ENCODE measurements at places on chromosomes 2 and 18.

- DNase-seq: peak; percentile 64
These were observed 36.1 kb upstream of the MRPL33 start for GRCh38 chr2:27735263-27735904.

- DNase-seq: no peak
These were observed 10.8 kb downstream of the INPP1 start for GRCh38 chr2:190354003-190354690.

- DNase-seq: no peak
These were observed 43.9 kb downstream of the ACVR2A start for GRCh38 chr2:147888680-147889079.

GRCh38 chr2:133599811-133600210 lies 31.5 kb upstream of the NCKAP5 start:
- DNase-seq: no peak

GRCh38 chr2:62550461-62550860 lies 44.5 kb upstream of the TMEM17 start:
- DNase-seq: no peak

- DNase-seq: no peak
These were observed 9.2 kb upstream of the CDKL4 start for GRCh38 chr2:39252888-39253518.

GRCh38 chr2:142190805-142191204 lies 60.0 kb upstream of the LRP1B start:
- DNase-seq: no peak

DNA sequence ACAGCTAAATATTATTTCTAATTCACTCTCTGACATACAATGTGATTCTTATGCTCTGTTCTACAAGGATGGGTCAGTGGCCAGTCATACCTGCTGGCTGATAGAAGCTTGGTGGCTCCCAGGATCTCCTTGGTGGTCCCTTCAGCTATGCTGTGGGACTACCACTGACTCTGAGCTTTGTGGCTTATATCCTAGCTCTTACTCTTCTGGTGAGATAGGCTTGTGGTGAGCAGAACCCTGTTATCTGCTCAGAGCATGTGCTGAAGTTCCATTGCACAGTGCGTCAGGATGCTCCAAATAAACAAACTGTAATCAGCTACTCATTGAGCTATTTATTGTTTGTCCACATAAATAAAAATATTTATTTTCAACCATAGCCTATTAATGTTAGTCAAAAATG lies 51.7 kb downstream of the MFSD6 start:
- no peak for DNase-seq

GRCh38 chr2:138742441-138743057 lies 37.6 kb downstream of the NXPH2 start:
- no peak for DNase-seq

- DNase-seq: no peak
These were observed 193.7 kb upstream of the VWC2L start for GRCh38 chr2:214217136-214217535.

- no peak for DNase-seq
These were observed 117.9 kb upstream of the PPP1CB start for GRCh38 chr2:28633746-28634145.

- no peak for DNase-seq
These were observed 81.9 kb downstream of the CDH2 start for GRCh38 chr18:28095041-28095440.

DNA sequence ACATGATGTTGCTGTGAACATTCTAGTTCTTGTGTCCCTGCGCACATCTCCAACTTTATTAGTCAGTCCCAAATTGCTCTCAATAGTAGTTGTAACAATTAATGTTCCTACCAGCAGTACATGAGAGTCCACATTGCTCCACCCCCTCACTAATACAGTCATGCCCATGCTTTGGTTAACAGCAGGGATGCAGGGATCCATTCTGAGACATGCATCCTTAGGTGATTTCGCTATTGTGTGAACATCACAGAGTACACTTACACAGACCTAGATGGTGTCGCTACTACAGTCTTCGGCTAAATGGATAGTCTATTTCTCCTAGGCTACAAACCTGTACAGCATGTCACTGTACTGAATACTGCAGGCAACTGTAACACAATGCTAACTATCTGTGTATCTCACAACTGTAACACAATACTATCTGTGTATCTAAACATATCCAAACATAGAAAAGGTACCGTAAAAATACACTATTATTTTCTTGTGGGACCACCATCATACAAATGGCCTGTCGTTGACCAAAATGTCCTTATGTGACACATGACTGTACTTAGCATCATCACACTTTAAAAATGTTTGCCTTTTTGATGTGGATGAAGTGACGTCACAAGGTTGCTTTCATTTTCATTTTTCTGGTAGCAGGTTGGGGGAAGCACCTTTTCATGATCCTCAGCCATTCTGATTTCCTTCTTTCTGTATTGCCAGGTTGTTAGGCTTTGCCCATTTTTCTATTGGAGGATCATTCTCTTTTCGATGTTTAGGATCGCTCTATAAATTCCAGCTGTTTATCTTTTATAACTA lies 82.9 kb upstream of the RNF152 start:
- no peak for DNase-seq

DNA sequence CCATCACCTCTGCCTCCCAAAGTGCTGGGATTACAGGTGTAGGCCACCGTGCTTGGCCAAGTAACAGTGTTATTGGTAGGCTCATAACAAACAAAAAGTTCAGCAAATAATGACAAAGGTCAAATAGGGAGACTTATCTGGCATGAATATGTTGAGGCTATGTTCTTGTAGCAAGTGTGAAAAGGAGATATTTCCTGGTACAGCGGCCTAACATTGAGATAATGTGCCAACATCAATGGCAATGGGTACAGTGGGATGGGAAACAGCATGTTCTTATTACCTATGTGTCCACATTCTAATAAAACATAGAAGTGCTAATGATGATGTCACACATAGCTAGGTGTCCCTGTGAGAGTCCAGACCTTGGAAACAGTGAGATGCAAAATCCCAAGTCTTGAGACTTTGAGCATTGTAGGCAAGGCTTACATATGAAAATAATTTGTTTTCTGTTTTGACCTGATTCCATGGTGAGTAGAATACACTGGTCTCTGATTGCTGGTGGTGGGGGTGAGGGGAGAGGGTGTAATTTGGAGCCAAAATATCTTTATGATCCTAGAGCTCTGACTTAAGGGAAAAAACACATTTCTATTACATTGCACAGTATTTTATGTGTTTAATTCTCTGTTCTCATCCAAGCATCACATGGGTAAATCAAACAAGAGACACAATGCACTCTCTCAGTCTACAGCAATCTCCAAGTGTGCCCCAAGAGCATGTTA lies 33.1 kb upstream of the PMAIP1 start:
- DNase-seq: no peak

DNA sequence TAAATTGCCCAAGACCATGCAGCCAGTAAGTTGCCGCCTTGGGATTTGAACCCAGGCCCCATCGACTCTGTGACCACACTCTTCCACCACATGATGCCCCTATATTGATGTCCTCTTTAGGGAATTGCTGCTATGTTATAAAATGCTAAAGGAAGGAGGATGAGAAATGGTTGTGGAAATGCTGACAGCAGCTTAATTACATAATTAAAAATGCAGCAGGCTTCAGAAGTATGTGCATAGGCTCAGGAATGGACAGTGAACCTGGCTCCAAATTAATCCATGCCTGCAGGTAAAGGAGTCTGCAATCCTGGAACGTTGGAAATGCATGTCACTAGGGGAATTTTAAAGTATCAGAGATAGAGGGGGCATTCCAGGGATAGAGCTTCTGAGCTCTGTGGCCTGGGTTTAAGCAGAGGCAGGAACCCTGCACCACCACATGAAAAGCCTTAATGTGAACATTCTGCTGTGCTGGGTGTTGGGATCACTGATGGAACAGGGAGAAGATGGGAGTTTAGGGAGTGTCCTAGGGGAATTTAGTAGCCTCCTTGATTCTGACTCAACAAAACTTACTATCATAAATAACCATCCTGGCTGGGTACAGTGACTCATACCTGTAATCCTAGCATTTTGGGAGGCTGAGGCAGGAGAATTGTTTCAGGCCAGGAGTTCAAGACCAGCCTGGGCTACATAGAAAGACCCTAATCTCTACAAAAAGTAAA lies 76.1 kb upstream of the CCDC85A start:
- no peak for DNase-seq

GRCh38 chr2:96329456-96329855 lies 4.3 kb downstream of the ITPRIPL1 start:
- no peak for DNase-seq

DNA sequence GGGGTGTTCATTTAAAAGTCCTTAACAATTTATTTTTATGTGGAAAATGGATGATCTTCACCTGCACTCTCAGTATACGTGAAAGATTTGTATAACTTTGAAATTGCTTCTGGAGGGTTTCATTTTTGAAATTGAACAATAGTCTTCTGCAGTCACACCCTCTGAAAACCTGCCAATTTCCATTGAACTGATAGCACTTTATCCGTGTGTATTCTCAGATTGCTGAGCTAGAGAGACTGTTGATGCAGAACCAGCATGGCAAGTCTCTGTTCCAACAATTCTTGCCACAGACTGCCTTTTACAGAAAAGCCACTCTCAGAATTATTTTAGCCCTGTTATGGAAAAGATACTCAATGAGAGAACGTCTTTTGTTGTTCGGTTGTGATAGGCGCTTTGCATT lies 6.6 kb upstream of the GULP1 start:
- no peak for DNase-seq
